NCI-H1694 (cell line): ENCODE measurements at places on chromosomes 4 and X.

- DNase-seq = no peak
These were observed 929.1 kb downstream of the RAB28 start for GRCh38 chr4:12555011-12555410.

- DNase-seq = no peak
These were observed 22.9 kb upstream of the USP53 start for GRCh38 chr4:119189638-119190037.

DNA sequence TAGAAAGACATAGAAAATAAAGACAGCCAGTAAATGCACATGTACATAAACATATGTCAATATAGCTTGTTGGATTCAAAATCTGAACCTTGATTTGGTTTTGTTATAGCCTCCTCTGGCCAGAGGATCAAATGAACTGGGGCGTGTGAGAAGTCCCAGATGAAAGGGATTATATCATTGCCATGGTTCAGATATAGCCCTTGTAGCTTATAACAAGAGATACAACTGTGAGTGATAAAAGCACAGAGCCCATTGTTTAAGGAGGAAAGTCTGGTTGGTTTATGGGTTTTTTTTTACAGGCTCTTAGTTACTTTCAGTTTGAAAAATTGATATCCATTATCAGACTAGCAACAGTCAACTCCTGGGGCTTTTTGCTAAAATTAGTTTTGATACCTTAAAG lies 101.7 kb upstream of the GLRA2 start:
- DNase-seq = no peak

- peak; percentile 80 for DNase-seq
These were observed 17.8 kb downstream of the SCD5 start for GRCh38 chr4:82780752-82781231.

DNA sequence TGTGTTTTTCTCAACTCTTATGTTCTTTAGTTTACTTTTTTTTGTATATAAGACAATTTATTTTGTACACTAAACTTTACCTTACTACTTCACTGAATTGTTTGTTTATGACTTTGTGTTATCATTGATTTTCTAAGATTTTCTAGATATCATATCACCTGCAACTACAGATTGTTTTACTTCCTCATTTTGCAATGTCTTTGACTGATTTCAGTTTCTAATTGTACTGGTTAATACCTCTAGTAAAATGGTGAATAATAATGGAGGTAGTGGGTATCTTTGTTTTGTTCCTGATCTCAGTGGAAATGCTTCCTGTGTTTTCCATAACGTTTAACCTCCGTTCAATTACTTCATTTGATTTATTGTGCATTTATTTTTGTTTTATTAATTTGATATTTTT lies 490.2 kb downstream of the TLL1 start:
- no peak for DNase-seq

- DNase-seq = no peak
These were observed 68.8 kb upstream of the STX18 start for GRCh38 chr4:4610672-4611071.

GRCh38 chrX:129744861-129745321 lies 6.1 kb downstream of the XPNPEP2 start:
- DNase-seq = no peak

DNA sequence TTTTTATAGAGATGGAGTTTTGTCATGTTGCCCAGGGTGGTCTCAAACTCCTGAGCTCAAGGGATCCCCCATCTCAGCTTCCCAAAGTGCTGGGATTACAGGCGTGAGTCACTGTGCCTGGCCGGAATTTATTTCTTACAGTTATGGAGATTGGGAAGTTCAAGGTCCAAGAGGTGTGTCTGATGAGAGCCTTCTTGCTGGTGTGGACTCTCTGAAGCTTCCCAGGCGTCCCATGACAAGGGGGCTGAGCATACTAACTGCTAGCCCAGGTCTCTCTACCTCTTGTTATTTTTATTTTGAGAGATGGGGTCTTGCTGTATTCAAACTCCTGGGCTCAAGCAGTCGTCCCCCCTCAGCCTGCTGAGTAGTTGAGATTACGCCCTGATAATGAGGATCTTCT lies 2.9 kb upstream of the NSD2 start:
- DNase-seq = no peak

- peak; percentile 55 for DNase-seq
These were observed 646 bp downstream of the TIGD4 start for GRCh38 chr4:152778656-152779512.

GRCh38 chrX:54540289-54540688 lies 10.3 kb downstream of the GNL3L start:
- no peak for DNase-seq

- no peak for DNase-seq
These were observed 178.7 kb upstream of the LDB2 start for GRCh38 chr4:17077105-17077504.

DNA sequence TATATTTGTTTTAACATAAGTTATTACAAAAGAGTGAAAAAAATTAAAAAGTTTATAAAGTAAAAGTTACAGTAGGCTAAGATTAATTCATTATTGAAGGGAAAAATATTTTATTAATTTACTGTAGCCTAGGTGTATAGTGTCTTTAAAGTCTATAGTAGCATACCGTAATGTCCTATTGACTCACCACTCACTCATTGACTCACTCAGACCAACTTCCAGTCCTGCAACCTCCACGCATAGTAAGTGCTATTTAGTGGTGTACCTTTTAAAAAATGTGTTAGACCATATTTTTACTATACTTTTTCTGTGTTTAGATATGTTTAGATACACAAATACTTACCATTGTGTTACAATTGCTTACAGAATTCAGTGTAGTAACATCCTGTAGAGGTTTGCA lies 841.1 kb downstream of the CENPC start:
- no peak for DNase-seq

DNA sequence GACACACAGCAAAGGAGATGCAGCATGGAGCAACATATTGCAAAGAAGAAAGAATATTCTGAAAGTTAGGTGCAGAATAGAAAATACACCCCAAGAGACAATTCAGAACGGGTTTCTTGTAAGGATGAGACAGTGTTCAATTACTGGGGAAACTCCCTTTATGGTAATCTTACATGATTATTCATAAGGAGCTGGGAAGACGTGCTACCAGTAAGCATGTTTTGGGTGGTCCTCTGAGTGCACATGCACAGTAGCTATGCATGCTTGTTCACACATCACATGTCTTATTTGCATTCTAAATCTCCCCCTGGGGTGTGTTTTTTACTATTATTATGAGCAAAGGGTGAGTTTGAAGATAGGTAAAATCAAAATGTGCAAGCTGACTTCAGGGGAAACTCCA lies 1448.8 kb downstream of the TECRL start:
- DNase-seq = no peak
